ENCODE measurements at places on chromosomes 3 and 15.

DNA sequence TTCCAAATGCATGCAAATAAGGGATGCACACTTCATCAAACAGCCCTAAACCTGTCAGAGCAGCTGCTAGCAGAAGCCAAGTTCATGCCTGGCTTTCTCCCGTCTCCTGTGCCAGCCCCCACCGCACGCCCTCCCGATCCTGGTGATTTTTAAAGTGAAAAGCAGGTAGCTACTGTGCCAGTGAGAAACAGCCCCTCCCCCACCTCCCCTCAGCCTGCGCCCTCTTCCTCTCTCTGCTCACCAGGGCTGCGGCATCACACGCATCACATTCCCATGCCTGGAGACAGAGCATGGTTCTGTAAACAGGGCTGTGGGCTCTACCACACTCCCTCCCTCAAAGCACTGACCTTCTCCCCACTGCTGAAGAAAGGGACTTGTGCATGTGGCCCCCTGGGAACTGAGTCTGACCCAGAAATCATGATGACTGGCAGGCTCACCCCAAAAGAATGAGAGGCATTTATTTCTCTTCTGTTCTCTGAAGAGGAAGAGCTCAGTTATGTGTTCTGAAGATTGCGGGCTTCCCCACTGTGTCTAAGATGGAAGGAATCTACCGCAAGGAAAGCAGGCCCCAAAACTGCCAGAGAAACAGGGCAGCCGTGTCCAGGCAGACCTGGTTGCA is 14.5 kb upstream of the SLC6A1 start:
- no peak for DNase-seq

DNA sequence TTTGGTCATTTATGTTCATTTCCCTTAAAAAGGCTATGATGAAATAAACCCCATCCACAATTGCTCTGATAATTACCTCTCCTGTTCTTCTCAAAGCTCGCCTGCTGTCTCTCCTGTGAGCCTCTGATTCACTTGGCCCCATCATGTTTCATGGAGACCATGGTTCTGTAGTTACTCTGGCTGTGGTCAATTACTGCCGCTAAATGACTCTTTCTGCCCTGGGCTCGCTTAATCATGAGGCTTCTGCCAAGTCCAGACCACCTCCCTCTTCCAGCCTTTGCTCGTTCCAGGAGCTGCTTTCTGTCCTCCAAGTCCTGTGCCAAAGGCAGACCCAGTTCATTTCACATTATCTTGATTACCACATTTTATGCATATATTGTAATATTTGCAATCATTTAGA is 91.9 kb downstream of the THSD4 start:
- no peak for DNase-seq

DNA sequence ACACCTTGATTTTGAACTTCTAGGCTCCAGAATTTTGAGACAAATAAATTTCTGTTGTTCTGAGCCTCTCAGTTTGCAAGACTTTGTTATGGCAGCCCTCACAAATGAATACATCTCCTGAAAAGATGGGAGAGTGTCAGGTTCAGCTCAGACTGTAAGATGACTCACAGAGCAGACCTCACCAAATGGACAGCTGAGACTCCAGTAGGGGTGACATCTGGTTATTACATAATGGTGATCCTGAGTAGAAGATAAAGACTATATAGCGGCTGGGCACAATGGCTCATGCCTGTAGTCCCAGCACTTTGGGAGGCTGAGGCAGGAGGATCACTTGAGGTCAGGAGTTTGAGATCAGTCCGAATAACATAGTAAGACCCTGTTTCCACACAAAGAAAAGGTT is 26.2 kb upstream of the MTMR14 start:
- no peak for DNase-seq

- DNase-seq, result no peak
Observed at GRCh38 chr3:9129365-9129764, 120.1 kb downstream of the SRGAP3 start.

DNA sequence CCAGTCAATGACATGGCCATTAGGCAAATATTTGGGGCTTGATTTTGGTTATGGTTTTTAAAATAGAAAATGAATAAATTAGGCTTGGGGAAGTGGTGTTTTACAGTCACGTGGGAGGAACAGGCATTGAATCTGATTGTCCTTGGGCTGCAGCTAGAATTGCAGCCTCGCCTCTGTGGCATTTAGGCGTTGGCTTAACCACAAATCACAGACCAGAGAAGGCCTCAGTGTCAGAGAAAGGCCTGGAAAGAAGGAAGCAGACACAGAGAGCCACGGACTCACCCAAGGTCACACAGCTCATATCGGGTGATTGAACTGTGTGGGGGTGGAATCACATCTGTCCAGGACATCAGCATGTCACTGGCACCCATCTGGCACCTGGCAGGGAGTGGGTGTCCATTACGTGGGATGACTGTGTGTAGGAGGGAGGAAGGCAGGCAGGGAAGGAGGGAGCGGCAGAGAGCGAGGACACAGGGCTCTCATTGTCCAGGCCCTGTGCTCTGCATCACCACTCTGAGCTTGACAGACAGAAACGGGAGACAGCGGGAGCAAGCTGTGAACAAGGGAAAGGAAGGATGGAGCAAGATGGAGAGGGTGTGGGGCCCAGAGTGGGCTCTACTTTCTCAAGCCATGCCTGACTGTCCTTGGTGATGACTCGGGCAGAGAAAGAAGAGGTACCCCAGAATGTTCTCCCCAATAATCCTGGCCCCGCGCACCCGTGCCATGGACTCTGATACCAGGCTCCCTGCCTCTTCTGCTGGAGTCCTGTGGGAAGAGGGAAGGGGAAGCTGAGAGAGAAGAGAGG is 186.4 kb downstream of the FAM43A start:
- peak; percentile 91 for DNase-seq

DNA sequence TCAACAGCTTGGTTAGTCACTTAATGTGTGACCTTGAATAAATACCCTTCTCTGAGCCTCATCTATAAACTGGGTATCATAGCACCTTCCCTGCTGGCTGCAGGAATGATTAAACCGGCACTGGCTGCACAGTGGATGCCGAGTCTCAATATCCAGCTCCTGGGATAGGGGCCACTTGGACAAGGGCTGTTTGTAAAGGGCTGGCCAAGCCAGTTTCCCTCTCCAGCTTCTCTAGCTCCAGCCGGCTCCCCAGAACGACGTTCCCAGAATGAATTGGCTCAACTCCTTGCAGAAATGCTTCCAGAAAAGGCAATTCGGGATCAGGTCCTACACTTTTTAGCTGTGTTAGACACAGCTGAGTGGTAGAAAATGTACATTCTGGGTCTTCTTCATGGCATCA is 58.8 kb downstream of the LSM3 start:
- DNase-seq, result no peak

DNA sequence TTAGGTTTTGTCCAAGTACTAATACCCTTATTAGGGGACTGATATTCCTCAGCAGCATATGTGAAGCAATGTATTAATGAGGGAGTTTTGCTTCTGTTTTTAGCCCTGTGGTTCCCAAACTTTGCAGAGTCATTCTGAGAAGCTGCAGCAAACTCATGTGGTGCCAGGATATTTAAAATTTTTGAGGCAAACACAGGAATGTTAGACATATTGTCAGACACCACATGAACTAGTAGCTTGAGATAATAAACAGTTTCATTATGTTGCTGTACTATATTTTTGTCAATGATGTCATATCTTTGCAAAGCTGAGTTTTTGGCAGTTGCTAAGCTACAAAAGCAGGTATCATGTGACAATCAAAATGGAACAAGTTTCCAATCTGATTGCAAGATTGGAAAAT is 36.6 kb downstream of the ATP6V1A start:
- peak; percentile 82 for DNase-seq
